Glomerular endothelial cell (primary cell): ENCODE measurements at places on chromosomes 5 and 9. TPM values are rescaled to one million over a fixed set of nuclear protein-coding genes. Genes with fewer than 3 reads are reported as not detected.

Gene ADAMTS19
- total RNA-seq, result under 0.01 and 0.48 TPM in 2 replicates

Gene C9orf153
- total RNA-seq, result not detected in 2 replicates

Gene ADCY2
- total RNA-seq, result not detected in 2 replicates

Gene C5orf34
- 0.73 and 1.4 TPM in 2 replicates for total RNA-seq

Gene RORB
- total RNA-seq, result 0.29 TPM in 1 of 2 replicates, not detected in the other
